Chondrocyte (in vitro differentiated cells): ENCODE measurements at places on chromosomes 7 and 10. TPM values are rescaled to one million over a fixed set of nuclear protein-coding genes. Genes with fewer than 3 reads are reported as not detected.

- H3K4me3 ChIP-seq, result no peak overlapping the region
- peak; percentile 82 for DNase-seq
- peaks cover 3% of the 10 kb centered on the region for H3K4me1 ChIP-seq
- peaks cover 33% of the 10 kb centered on the region for H3K36me3 ChIP-seq
Measured at GRCh38 chr10:79311581-79312407, 35.5 kb upstream of the PPIF start.

GRCh38 chr7:157886711-157887110 lies 549.9 kb downstream of the DNAJB6 start:
- H3K27ac ChIP-seq, result no peak overlapping the region
- no peaks in the 10 kb centered on the region for H3K27me3 ChIP-seq
- no peaks in the 10 kb centered on the region for H3K36me3 ChIP-seq
- no peak overlapping the region for H3K4me3 ChIP-seq
- H3K4me1 ChIP-seq, result no peaks in the 10 kb centered on the region
- DNase-seq, result peak; percentile 62

Gene OPN4
- total RNA-seq, result not detected in 3 replicates

Gene NAT16
- total RNA-seq, result not detected in 3 replicates

GRCh38 chr10:122494833-122495232 lies 33.5 kb downstream of the HTRA1 start:
- H3K4me1 ChIP-seq, result peaks cover 95% of the 10 kb centered on the region
- peaks cover 15% of the 10 kb centered on the region for H3K36me3 ChIP-seq
- no peaks in the 10 kb centered on the region for H3K27me3 ChIP-seq

Gene MKRN1
- total RNA-seq, result 64.7 to 70.1 TPM (median 67.9 TPM) in 3 replicates

Gene VAX1
- total RNA-seq, result 5.2 TPM in 1 of 3 replicates, not detected in the others

Gene STEAP4
- total RNA-seq, result not detected in 3 replicates

DNA sequence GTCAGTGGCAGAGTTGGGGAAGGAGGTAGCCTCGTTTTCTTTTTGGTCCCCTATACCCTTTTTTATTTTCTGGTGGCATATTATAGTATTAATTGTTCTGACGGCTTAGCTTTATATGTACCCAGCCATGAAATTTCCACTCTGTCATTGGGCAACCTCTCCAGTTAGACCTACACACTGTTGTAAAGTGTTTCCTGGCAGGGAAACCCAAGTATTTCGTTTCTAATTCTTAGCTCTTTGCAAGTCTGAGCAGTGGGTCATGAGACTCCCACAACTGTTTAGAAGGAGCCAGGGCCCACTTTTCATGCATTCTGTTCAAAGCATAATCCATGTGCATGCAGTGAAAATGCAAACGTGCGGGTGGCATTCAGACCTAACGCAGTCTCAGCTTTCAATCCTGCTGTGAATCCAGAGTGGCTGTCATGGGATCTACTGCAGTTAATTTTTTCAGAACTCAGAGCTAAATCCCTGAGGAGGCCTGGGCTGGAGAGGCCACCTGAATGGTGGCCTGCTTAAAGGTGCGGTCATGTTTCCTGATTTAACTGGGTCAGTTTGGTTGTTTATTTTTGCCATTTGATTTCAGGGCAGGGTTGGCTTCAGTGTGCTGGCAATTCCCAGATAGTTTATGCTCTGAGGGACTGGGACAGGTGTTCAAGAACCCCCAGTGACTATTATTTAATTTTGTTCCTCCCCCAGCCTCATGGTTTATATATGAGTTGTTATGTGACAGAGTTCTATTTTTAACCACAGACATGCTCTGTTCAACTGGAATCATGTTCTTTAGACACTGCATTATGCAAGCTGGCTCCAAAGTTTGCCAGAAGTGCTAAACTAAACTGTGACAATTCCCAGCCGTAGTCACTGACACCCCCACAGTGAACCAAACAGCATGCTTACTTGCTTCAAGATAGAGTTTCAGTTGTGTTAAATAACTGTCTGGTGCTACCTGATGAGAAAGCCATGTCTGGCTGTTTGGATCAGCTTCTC lies 27.4 kb upstream of the SYPL1 start:
- peak overlapping the region; percentile 88 for H3K27ac ChIP-seq
- H3K36me3 ChIP-seq, result no peaks in the 10 kb centered on the region

DNA sequence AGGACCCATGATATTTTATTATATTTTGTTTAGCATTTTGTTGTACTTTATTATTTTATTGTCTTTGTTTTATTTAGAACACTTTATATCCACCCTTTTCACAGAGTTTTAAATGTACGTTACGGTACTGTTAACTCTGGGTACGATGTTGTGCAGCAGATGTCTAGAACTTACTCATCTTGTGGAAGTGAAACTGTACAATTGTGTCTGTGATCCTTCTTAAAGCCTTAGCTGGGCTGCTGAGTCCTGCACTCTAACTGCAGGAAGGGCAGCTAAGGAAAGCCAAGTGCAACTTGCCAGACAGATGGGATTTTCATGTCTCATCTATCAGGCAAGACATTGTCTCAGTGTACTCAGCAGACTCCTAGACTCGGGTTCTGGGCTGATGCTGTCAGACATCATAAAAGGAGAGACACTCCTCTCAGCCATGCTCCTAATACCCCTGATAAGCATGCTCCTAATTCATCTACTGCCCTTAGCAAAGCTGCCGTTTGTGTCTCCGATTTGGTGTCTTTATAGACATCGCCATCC lies 14.6 kb upstream of the INSYN2A start:
- no peak overlapping the region for H3K27ac ChIP-seq
- H3K36me3 ChIP-seq, result peaks cover 2% of the 10 kb centered on the region
- no peak overlapping the region for H3K4me3 ChIP-seq
- no peak for DNase-seq
- peaks cover 2% of the 10 kb centered on the region for H3K4me1 ChIP-seq

DNA sequence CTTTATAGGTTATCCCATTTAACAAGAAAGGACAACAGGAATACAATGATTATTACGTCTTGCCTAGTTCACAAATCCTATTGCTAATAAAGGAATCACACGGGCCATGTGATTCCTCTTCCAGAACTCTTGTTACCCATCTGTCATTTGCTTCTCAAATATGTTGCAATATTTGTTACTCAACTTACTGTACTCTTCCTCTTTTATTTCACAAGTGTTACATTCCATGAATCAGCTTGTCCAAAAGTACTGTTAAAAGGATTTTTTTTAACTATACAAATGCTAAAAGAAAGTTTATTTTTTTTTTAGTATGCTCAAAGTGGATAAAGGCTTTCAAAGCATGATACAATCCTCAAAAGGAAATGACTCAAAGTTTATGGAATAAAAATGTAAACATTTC lies 3.9 kb upstream of the CD36 start:
- H3K27me3 ChIP-seq, result no peaks in the 10 kb centered on the region
- H3K4me1 ChIP-seq, result peaks cover 34% of the 10 kb centered on the region
- H3K36me3 ChIP-seq, result no peaks in the 10 kb centered on the region
- no peak for DNase-seq
- H3K27ac ChIP-seq, result peak overlapping the region; percentile 57

DNA sequence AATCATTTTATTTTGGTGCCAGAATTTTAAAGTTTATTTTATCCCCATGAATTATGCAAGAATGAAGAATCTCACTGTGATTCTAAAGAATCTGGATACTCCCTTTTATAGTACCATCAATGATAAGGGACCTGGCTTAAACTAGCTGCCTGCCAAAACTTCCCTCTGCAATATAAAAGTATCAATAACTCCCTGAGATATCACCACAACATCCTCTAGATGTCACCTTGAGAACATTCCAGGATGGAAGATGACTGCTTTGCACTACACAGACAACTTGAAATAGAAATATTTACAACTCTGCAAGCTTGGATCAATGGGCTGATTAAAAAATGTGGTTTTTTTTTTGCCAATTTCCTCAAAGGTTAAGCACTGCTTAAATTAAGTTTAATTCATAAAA lies 142.1 kb downstream of the SLC25A13 start:
- H3K4me3 ChIP-seq, result no peak overlapping the region
- DNase-seq, result no peak
- no peaks in the 10 kb centered on the region for H3K27me3 ChIP-seq

Gene OR2A1
- total RNA-seq, result not detected in 3 replicates

Gene RARRES2
- 1.4 to 1.9 TPM (median 1.8 TPM) in 3 replicates for total RNA-seq

GRCh38 chr10:119352042-119352441 lies 144.7 kb downstream of the GRK5 start:
- H3K36me3 ChIP-seq, result peaks cover 6% of the 10 kb centered on the region
- H3K27me3 ChIP-seq, result no peaks in the 10 kb centered on the region
- no peak overlapping the region for H3K4me3 ChIP-seq
- H3K4me1 ChIP-seq, result peaks cover 12% of the 10 kb centered on the region
- DNase-seq, result no peak

GRCh38 chr7:44533301-44534055 lies 7.7 kb downstream of the NPC1L1 start:
- DNase-seq, result no peak
- no peaks in the 10 kb centered on the region for H3K27me3 ChIP-seq
- H3K36me3 ChIP-seq, result no peaks in the 10 kb centered on the region
- H3K4me3 ChIP-seq, result no peak overlapping the region

Gene IGFBP1
- 0.30 to 1.7 TPM (median 0.62 TPM) in 3 replicates for total RNA-seq

GRCh38 chr7:128962899-128963298 lies 25.2 kb downstream of the IRF5 start:
- peaks cover 38% of the 10 kb centered on the region for H3K36me3 ChIP-seq
- peak overlapping the region; percentile 68 for H3K27ac ChIP-seq
- no peak overlapping the region for H3K4me3 ChIP-seq
- H3K4me1 ChIP-seq, result peaks cover 15% of the 10 kb centered on the region
- no peak for DNase-seq
- no peaks in the 10 kb centered on the region for H3K27me3 ChIP-seq

DNA sequence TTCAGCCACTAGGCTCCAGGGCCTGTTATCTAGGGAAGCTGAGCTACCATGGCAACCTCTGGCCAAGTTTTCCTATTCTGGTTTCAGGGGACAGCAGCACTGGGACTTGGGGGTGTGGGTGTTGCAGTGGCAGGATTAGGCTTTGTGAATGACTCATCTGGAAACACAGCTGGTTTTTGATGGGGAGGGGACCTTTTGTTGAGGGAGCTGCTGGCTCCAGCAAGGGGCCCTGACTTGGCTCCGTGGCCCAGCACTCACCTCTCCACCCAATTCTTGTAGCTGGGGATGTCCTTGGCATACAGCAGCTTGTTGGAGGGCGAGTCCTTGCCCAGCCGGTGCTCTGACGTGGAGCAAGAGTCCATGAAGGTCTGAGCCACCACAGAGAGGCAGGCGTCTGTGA lies 435.9 kb downstream of the PLXNA4 start:
- no peaks in the 10 kb centered on the region for H3K27me3 ChIP-seq
- peak overlapping the region; percentile 28 for H3K27ac ChIP-seq
- DNase-seq, result no peak
- H3K4me3 ChIP-seq, result no peak overlapping the region
- H3K4me1 ChIP-seq, result peaks cover 45% of the 10 kb centered on the region

DNA sequence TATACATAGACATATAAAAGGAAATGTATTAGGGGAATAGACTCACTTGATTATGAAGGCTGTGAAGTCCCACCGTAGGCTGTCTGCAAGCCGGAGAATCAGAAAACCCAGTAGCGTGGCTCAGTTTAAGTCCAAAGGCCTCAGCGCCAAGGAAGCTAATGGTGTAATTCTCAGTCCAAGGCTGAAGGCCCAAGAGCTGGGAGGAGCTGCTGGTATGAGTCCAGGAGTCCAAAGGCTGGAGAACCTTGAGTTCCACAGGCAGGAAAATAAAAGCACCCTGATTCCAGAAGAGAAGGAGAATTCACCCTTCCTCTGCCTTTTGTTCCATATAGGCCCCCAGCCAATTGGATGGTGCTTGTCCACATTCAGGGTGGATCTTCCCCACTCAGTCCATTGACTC lies 166.2 kb upstream of the TAC1 start:
- H3K27me3 ChIP-seq, result peaks cover 3% of the 10 kb centered on the region
- H3K36me3 ChIP-seq, result no peaks in the 10 kb centered on the region
- H3K4me3 ChIP-seq, result no peak overlapping the region
- DNase-seq, result no peak
- H3K4me1 ChIP-seq, result no peaks in the 10 kb centered on the region

Gene SRGN
- total RNA-seq, result 10.3 to 16.1 TPM (median 16.0 TPM) in 3 replicates

Gene TCAF2
- 2.1 to 2.8 TPM (median 2.3 TPM) in 3 replicates for total RNA-seq

Gene SLC18A2
- total RNA-seq, result not detected in 3 replicates

Gene SOSTDC1
- not detected in 3 replicates for total RNA-seq
